ENCODE measurements at places on chromosomes 5 and 9.

GRCh38 chr9:132214027-132214622 lies 52.3 kb downstream of the NTNG2 start:
- no peak for DNase-seq

- DNase-seq: no peak
Measured at GRCh38 chr5:67319935-67320725, 123.5 kb upstream of the CD180 start.

GRCh38 chr5:85868070-85868469 lies 749.7 kb upstream of the COX7C start:
- DNase-seq: no peak

GRCh38 chr9:37969130-37969529 lies 65.2 kb upstream of the SLC25A51 start:
- DNase-seq: no peak

- DNase-seq: no peak
Measured at GRCh38 chr5:53249529-53250200, 140.1 kb upstream of the MOCS2 start.

DNA sequence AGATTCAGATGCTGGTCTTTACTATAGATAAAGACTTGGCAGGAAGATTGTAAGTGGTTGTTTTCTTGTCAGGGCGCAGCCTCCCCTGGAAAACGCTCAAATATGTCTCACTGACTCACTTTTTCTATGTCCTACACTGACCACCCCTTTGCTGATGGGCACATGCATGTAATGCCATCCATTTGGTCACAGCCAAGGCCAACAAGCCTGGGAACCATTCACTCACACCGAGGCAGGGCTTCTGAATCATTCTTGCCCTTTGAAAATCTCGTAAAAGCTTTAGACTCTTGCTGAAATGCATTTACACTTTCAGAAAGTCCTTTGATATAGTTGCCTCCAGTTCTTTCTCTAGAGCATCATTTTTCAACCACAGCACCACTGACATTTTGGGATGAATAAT lies 249.4 kb downstream of the ACTL7B start:
- DNase-seq: no peak

Data from GM06990 (cell line).